ENCODE measurements at places on chromosomes 1 and 21.

DNA sequence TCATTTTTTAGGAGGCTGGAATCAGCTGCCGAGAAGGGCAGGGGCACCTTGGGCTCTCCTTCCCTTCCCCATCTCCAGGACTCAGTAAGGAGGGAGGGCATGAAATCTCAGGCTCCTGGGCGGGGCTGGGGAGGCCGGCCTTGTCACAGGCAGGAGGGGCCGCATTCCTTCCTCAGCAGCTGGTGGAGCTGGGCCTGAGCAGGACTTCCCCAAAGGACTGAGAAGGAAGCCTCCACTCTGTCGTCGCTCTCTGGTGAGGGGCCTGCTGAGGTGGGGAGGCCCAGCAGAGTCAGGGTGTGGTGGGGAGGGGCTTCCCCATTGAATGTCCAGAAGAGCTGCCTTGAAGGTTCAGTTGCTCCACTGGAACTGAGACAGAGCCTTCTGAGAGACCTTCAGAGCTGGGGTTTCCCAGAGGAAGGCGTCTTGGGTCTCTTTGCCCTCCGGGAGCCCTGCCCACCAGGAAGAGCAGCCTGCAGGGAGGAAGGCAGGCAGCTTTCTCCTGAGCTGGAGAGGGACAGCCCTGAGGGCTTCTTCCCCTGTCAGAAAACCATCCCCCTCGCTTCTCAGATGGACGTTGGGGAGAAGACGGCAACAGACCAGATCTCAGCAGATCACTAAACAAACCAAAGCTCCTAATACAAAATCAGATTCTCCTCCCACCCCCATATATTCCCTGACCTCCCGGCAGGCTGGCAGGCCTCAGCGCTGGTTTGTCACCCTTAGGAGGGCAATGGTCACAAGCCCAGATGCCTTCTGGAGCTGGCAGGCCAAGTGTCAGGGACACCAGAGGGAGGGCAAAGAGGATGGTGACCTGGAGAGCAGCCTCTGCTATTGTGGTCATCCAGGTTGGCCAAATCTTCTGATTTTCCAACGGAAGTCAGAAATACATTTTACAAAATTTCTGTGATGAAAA is 10.7 kb downstream of the KCNA10 start:
- DNase-seq = no peak

DNA sequence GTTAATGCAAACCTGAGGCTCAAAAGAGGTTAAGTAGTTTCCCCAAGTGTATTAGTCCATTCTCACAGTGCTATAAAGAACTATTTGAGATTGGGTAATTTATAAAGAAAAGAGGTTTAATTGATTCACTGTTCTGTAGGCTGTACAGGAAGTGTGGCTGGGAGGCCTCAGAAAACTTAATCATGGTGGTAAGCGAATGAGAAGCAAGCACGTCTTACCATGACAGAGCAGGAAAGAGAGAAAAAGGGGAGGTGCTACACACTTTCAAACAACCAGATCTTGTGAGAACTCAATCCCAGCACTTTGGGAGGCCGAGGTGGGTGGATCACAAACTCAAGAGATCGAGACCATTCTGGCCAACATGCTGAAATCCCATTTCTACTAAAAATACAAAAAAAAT is 38.5 kb upstream of the RXRG start:
- no peak for DNase-seq

DNA sequence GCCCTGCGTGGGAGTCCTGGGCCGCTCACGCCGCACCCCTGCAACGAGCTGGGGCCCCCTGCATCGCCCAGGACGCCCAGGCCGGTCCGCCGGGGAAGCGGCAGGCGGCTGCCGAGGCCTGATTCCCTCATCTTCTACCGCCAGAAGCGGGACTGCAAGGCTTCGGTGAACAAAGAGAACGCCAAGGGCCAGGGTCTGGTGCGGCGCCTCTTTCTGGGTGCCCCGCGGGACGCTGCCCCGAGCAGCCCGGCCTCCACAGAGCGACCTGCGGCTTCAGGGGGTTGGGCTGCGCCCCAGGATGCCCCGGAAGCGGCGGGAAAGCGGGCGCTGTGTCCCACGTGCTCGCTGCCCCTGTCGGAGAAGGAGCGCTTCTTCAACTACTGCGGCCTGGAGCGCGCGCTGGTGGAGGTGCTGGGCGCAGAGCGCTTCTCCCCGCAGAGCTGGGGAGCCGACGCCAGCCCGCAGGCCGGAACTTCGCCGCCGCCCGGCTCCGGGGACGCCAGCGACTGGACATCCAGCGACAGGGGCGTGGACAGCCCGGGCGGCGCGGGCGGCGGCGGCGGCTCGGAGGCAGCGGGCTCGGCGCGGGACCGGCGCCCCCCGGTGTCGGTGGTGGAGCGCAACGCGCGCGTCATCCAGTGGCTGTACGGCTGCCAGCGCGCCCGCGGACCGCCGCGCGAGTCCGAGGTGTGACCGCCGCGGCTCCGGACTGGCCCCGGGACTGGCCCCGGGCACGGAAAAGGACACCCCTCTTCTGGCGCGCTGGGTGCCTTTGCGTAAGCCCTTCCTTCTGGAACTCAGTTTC is 2.7 kb downstream of the FAM110D start:
- peak; percentile 16 for DNase-seq

GRCh38 chr1:46244656-46245371 is 2.7 kb upstream of the RAD54L start:
- no peak for DNase-seq

- DNase-seq = no peak
Observed at GRCh38 chr1:30901798-30902581, 6.6 kb downstream of the SDC3 start.

- no peak for DNase-seq
Observed at GRCh38 chr1:190373705-190374336, 103.8 kb downstream of the BRINP3 start.

- no peak for DNase-seq
Observed at GRCh38 chr1:38994196-38994595, 3.1 kb downstream of the AKIRIN1 start.

- peak; percentile 57 for DNase-seq
Observed at GRCh38 chr1:225866061-225866837, 15.9 kb downstream of the TMEM63A start.

- no peak for DNase-seq
Observed at GRCh38 chr1:51973587-51974474, 16.7 kb downstream of the RAB3B start.

DNA sequence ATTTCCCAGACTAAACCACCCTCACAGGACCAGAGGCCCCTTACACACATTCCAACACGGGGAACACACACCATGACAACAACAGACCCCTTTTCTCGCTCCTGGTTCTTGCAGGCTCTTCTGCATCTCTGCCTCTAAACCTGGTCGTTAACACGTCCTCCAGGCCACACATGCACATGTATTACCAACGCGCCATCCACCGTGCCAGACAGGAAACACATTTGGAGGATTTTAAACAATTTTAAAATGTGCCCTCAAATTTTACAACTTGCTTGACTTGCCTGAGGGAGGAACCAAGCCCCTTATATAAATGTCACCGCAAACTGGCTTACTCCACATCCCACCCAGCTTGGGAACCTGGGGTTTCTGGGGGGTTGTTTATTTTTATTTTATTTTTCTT is 16.9 kb upstream of the EFNA1 start:
- DNase-seq = no peak
